Activated CD4-positive, alpha-beta T cell treated with anti-CD3 and anti-CD28 coated beads for 36 hours (primary cell): ENCODE measurements at places on chromosomes 6 and 20. TPM values are rescaled to one million over a fixed set of nuclear protein-coding genes. Genes with fewer than 3 reads are reported as not detected.

Gene CAPN11
- total RNA-seq, result 1.2 TPM

Gene KIAA1755
- total RNA-seq, result not detected

Gene SLC22A1
- total RNA-seq, result 1.2 TPM

Gene PROKR2
- not detected for total RNA-seq

Gene ADGRB3
- not detected for total RNA-seq

Gene TFAP2C
- total RNA-seq, result not detected
